Activated T-helper 1 cell treated with anti-CD3 and anti-CD28 coated beads, Interleukin-12 subunit alpha, Interleukin-12 subunit beta, Interleukin-2, Interleukin-4 antibody, amounts not matched to agents 30 ng/mL and 10 ng/mL and 1 ng/mL, durations not matched to agents 14 hours and 24 hours and 36 hours (primary cell): ENCODE measurements at places on chromosomes 6 and 20.
A peak's percentile ranks its signal among the peaks of the same experiment; 100 is the strongest.

GRCh38 chr20:6819599-6819998, 52.1 kb downstream of the BMP2 start:
- DNase-seq: no peak
- no peaks in the 10 kb centered on the region for H3K27me3 ChIP-seq
- no peaks in the 10 kb centered on the region for H3K36me3 ChIP-seq
- no peaks in the 10 kb centered on the region for H3K4me1 ChIP-seq

- H3K4me1 ChIP-seq: no peaks in the 10 kb centered on the region
- H3K36me3 ChIP-seq: no peaks in the 10 kb centered on the region
- no peak overlapping the region for H3K4me3 ChIP-seq
- no peak overlapping the region for H3K27ac ChIP-seq
- H3K27me3 ChIP-seq: peaks cover 5% of the 10 kb centered on the region
These were observed 87.5 kb downstream of the SH3BGRL2 start for GRCh38 chr6:79718509-79719247.

DNA sequence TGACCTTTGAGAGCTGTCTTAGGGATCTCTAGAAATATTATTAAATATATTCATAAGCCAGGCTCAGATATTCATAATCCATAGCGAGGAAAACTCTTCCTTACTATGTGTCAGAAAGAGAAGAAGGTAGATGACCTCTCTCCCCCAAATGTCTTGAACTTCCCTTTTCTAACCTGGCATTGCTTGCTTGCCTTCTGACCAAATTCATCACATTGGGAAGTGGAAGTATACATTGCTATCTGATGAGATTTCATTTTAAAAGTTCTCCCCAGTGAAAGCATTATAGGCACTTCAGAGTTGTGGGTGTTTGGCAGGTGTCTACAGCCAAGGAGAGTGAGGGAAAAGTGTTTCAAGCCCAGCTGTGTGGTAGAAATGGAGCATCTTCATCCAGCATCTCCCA, 197.3 kb downstream of the ZFAND3 start:
- H3K27ac ChIP-seq: no peak overlapping the region
- DNase-seq: no peak
- peaks cover 6% of the 10 kb centered on the region for H3K4me1 ChIP-seq
- H3K4me3 ChIP-seq: no peak overlapping the region

GRCh38 chr6:106997392-106998158, 23.0 kb upstream of the CD24 start:
- H3K36me3 ChIP-seq: no peaks in the 10 kb centered on the region
- no peak overlapping the region for H3K4me3 ChIP-seq
- H3K27ac ChIP-seq: no peak overlapping the region
- H3K27me3 ChIP-seq: peaks cover 4% of the 10 kb centered on the region
- DNase-seq: peak; percentile 23
- no peaks in the 10 kb centered on the region for H3K4me1 ChIP-seq

DNA sequence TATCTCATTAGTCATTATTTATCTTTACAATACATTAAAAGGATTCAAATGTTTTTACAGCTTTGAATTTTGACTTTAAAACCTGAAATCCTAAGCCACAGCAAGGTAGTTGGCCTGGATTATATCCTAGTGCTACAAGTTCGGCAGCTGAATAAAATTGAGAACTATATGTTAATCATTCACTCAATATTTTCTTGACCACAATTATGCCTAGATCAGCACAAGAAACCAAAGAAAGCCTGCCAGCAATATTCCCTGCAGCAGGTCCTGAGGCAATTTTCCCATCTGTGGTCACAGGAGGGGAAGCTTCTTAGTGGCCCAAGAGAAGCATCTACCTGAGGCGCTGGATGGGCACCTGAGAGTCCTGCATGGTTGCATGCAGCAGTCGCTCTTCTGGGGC, 183.5 kb downstream of the GMDS start:
- no peak for DNase-seq
- no peak overlapping the region for H3K4me3 ChIP-seq
- H3K36me3 ChIP-seq: peaks cover 2% of the 10 kb centered on the region
- peaks cover 6% of the 10 kb centered on the region for H3K4me1 ChIP-seq

DNA sequence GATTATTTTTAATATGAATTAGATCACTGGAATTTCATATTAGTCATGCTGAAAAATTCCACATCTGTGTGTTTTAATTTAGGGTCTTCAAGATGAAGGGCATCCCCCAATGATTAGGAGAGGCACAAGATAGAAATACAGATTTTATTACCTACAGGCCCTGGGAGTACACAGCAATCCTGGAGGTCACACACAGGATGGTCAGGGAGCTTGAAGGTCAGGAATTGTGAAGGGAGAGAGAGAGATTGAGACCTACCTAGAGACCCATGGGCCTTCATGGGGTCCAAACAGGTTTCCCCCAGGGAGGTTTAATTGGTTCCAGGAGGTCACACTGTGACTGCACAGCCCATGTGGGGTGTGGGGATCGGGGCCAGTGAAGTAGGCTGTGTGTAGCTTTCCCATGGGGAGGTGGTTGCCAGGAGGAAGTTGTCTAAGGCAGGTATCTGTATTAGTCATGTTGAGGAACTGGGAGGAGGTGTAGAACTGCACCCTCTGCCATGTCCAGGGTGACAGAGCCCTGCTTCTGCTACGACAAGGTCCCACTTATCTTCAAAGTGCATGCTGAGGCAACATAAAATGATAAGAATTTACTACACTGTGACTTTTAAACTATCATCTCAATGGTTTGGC, 18.3 kb downstream of the SNX9 start:
- H3K4me1 ChIP-seq: peaks cover 39% of the 10 kb centered on the region
- H3K27ac ChIP-seq: no peak overlapping the region
- H3K36me3 ChIP-seq: peaks cover 13% of the 10 kb centered on the region
- H3K27me3 ChIP-seq: peaks cover 6% of the 10 kb centered on the region
- H3K4me3 ChIP-seq: no peak overlapping the region
- DNase-seq: no peak

DNA sequence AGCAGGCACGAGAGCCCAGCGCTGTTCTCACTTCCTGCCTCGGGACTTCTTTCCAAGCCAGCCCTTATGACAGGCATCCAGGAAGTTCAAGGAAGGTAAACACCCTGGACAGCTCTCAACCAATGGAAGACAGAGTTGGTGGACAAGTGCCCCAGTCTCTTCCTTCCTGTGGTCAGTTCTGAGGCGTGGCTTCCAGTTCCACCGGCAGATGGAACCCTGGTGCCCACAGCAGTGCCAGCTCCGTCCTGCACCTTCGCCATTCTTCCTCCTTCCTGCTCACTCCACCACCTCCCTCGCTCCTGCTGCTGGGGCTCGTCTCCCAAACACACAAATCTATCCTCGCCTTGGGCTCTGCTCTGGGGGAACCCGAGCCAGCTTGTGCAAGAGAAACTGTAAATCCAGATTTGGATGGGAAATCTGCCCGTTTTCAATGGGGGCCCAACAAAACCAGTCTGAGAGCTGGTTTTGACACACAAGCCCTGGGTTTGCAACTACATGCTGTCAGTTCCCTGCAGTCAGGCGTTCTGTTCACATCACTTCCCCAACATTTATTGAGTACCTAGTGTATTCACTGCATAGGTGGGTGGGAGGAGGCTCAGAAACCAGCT, 162.7 kb downstream of the GRM4 start:
- no peak overlapping the region for H3K4me3 ChIP-seq
- peaks cover 5% of the 10 kb centered on the region for H3K4me1 ChIP-seq
- no peak overlapping the region for H3K27ac ChIP-seq
- DNase-seq: no peak
- no peaks in the 10 kb centered on the region for H3K36me3 ChIP-seq

DNA sequence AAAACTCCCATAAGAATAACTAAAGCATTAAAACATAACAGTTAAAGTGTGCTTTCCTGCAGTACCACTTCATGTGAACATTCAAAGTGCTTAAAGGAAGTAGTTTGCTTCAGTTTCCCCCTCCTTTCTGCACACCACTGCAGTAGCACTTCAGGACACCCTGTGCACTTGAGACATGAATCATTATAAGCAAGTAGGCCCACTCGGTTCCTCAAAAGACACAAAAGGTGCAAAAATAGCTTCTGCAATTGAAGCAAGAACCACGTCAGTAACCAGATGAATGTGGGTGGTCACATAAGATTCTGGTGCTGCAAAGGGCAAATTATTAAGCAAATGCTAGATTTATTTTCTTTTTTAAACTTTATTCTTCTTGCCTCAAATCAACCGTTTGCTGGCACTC, 160.6 kb downstream of the HIVEP2 start:
- no peaks in the 10 kb centered on the region for H3K27me3 ChIP-seq
- H3K4me3 ChIP-seq: peak overlapping the region; percentile 55
- H3K4me1 ChIP-seq: peaks cover 44% of the 10 kb centered on the region
- peaks cover 32% of the 10 kb centered on the region for H3K36me3 ChIP-seq

GRCh38 chr20:11853359-11853758, 64.3 kb upstream of the BTBD3 start:
- no peaks in the 10 kb centered on the region for H3K4me1 ChIP-seq
- no peaks in the 10 kb centered on the region for H3K36me3 ChIP-seq
- H3K27ac ChIP-seq: no peak overlapping the region
- DNase-seq: no peak

DNA sequence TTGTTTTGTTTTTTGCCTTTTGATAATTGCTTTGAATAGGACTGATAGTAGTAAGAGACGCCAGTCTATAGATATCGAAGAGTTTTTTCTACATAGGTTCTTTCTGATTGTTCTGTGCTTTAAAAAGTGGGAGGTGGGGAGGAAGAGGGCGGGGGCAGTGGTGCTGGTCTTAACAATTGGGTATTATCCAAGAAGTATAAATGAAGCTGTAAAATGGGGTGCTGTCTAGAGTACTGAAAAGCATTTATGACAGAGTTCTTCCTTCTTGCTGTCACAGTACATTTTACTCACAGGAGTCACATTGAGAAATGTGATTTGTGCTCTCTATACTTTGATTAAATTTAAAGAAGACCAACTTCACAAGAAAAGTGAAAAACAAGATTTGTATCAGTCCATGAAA, 41.0 kb downstream of the MAPK14 start:
- H3K36me3 ChIP-seq: peaks cover 18% of the 10 kb centered on the region
- H3K27ac ChIP-seq: no peak overlapping the region
- H3K4me1 ChIP-seq: peaks cover 37% of the 10 kb centered on the region
- no peak overlapping the region for H3K4me3 ChIP-seq

- H3K4me3 ChIP-seq: peak overlapping the region; percentile 94
- H3K36me3 ChIP-seq: peaks cover 8% of the 10 kb centered on the region
- H3K4me1 ChIP-seq: peaks cover 26% of the 10 kb centered on the region
- no peaks in the 10 kb centered on the region for H3K27me3 ChIP-seq
These were observed 1.5 kb downstream of the EPM2A start for GRCh38 chr6:145733810-145734209.

- H3K4me1 ChIP-seq: no peaks in the 10 kb centered on the region
- H3K36me3 ChIP-seq: no peaks in the 10 kb centered on the region
- peaks cover 3% of the 10 kb centered on the region for H3K27me3 ChIP-seq
- H3K27ac ChIP-seq: no peak overlapping the region
- H3K4me3 ChIP-seq: no peak overlapping the region
These were observed 588.4 kb upstream of the CITED2 start for GRCh38 chr6:139962654-139963347.

GRCh38 chr20:41476446-41476845, 109.8 kb upstream of the EMILIN3 start:
- peaks cover 33% of the 10 kb centered on the region for H3K36me3 ChIP-seq
- peaks cover 37% of the 10 kb centered on the region for H3K4me1 ChIP-seq
- peaks cover 1% of the 10 kb centered on the region for H3K27me3 ChIP-seq
- no peak for DNase-seq

DNA sequence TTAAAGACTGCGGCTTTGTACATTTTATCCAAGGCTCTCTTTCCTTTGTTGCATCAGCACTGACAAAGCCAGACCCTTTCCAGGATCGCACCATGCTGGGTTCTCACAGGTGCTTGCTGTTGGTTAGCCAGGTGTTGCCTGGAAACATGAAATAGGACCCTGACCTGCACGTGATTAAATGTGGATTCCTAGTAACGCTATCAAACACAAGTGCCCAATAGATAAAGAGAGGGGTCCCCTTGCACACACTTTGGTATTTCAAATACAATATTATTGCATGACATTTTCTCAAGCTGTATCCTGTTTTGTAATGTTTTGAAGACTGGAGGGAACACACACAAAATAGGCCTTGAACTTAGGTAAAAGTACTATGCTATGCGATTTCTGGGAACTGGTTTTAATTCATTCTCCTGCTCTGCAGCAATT, 73.3 kb downstream of the AKAP12 start:
- no peak overlapping the region for H3K27ac ChIP-seq
- H3K27me3 ChIP-seq: peaks cover 17% of the 10 kb centered on the region
- no peaks in the 10 kb centered on the region for H3K4me1 ChIP-seq

GRCh38 chr20:35369804-35370203, 42.0 kb downstream of the UQCC1 start:
- no peak overlapping the region for H3K4me3 ChIP-seq
- no peaks in the 10 kb centered on the region for H3K27me3 ChIP-seq
- DNase-seq: no peak
- peaks cover 3% of the 10 kb centered on the region for H3K36me3 ChIP-seq
- no peaks in the 10 kb centered on the region for H3K4me1 ChIP-seq
- no peak overlapping the region for H3K27ac ChIP-seq

DNA sequence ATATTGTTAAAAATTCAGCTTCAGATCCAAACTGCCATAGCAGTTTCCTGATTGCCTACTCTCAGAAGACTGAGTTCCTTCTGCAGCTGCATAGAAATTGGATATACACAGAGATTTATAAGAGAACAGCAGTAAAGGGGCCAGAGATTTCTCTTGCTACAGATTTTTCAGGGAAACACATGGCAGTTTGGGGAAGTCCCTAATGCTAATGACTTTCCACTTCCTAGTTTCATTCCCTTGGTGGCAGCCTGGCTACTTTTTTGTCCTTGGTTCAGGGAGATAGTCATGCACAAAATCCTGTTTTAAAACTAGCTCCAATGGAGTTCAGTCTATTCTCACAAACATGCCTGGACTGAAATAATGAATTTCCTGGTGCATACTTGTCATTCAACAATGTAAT, 125.3 kb upstream of the PLCB4 start:
- no peaks in the 10 kb centered on the region for H3K4me1 ChIP-seq
- DNase-seq: no peak
- H3K4me3 ChIP-seq: no peak overlapping the region
- H3K27ac ChIP-seq: no peak overlapping the region

- no peak overlapping the region for H3K27ac ChIP-seq
- H3K4me1 ChIP-seq: peaks cover 35% of the 10 kb centered on the region
- no peak for DNase-seq
- peaks cover 62% of the 10 kb centered on the region for H3K36me3 ChIP-seq
- no peak overlapping the region for H3K4me3 ChIP-seq
- H3K27me3 ChIP-seq: no peaks in the 10 kb centered on the region
These were observed 62.6 kb downstream of the IGF2R start for GRCh38 chr6:160031442-160031841.

DNA sequence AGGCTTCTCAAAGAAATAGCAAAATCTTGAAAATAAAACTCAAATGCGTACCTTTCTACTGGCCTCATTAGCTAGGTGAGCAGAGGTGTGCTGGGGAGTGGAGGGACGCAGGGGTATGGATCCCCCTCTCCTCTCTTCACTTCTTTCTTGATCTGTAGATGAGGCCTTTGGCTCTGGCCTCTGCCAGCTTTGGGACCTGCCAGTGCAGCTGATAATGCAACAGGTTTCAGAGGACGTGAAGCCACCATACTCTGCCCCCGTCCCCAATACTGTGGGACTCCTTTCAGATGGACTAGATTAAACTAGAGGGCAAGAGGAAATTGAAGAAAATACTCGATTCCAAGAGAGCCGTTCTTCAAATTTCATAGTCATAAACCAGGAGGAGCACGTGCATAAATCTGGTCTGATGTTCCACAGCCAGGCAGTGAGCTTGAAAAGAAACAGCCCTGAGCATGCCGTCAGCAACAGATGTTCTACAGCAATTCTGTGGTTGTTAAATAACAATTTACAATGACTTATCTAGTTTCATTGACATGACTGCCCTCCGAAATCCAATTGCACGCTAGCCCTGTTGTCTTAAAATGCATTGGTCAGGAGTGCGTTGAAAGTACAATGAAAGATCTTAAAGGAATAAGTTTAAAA, 245.3 kb upstream of the FOXQ1 start:
- no peaks in the 10 kb centered on the region for H3K4me1 ChIP-seq
- H3K27ac ChIP-seq: no peak overlapping the region
- no peak for DNase-seq
- H3K27me3 ChIP-seq: peaks cover 16% of the 10 kb centered on the region
- H3K36me3 ChIP-seq: no peaks in the 10 kb centered on the region
